NB4 (cell line): ENCODE measurements at places on chromosomes 13 and 19.

GRCh38 chr13:49298903-49299605 is 51.3 kb downstream of the CDADC1 start:
- DNase-seq, result no peak

GRCh38 chr13:75566658-75567057 is 17.1 kb downstream of the UCHL3 start:
- peak; percentile 15 for DNase-seq

DNA sequence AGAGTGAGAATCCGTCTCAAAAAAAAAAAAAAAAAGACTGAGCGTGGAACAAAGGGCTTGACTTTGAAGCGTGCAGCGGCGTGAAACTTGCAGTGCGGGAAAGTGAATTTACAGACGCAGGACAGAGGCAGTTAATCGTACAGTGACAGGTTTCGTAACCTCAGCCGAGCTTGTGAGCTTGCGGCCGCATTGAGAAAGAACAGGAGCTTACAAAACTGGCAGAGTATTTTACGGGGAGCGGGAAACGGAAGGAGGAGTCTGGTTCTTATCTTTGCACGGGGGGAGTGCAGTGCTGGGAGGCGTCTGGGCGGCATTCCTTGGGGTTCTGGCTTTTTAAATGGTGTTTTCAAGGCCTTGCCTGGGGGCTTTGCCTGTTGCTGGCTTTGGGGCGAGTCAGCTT is 6.0 kb upstream of the BSG start:
- DNase-seq, result peak; percentile 97

- DNase-seq, result no peak
These were observed 159.0 kb upstream of the IRS2 start for GRCh38 chr13:109945206-109945960.

GRCh38 chr13:73861136-73861535 is 273.1 kb downstream of the KLF12 start:
- no peak for DNase-seq

GRCh38 chr19:35760711-35761349 is 2.9 kb downstream of the PROSER3 start:
- DNase-seq, result no peak

DNA sequence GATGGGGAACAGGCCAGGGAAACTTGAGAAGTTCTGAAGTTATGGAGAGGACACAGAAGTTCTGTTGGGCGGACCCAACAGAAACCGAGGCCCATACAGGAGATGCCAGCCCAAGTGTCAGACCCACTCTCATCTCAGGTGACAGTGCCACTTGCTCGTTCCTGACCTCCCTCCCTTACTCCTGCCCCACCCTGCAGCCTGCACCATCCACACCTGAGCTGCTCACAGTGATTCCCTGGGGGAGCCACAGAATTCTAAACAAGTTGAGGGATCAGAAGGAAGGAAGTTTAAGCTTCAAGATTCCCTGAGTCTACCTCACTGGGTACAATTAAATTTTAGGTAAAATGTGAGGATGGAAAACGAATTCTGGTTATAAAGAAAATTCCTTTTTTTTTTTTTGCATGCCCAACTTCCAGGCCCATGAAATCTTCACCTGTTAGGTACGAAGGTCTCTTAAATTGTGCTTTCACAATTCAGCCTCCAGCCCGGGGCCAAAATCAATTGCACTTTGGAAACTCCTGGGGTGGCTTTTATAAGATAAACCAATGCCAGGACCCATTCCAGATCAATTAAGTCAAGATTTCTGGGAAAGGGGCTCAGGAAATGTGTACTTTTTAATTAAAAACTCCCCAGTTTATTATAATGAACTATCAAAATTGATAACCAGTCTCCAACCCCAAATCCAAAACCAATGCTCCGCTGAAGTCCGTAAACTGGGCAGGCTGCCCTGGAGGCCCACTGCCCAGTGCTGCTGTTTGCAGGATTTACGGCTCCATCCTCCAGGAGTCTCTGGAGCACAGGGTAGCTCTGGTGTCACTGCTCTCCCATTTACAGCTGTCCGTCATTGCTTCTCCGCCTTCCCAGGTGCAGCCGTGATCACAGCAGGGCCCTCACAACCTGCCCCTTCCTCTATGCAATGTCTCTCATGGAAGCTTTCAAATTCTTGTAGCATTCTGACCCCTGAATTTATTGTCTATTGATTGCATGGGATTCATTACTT is 643.5 kb downstream of the UQCRFS1 start:
- no peak for DNase-seq

GRCh38 chr13:30331331-30331771 is 24.0 kb upstream of the KATNAL1 start:
- DNase-seq, result no peak

GRCh38 chr19:40811478-40812341 is 12.7 kb downstream of the EGLN2 start:
- no peak for DNase-seq

DNA sequence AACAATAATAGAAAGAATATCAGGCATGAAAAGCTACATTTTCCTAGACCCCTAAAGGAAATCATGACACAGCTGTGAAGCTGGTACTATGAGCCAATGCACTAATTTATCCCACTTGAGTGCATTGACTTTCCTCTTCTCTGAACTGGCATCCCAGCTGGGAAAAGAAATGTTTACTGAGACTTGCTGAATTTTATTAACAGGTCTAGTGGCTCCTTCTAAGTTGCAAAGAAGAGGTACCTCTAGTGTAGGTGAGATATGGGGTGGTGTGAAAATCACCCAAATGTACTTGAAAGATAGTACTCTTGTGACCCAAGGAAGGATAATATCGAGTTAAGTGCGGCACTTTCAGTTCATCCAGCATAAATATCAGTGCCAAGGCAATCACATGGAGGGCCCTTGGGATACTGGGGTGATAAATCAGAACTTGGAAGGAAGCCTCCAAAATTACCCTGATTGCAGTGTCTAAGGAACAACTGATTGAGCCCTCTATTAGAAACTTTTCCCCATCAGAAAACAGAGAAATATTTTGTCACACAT is 369.2 kb downstream of the PCDH9 start:
- no peak for DNase-seq

DNA sequence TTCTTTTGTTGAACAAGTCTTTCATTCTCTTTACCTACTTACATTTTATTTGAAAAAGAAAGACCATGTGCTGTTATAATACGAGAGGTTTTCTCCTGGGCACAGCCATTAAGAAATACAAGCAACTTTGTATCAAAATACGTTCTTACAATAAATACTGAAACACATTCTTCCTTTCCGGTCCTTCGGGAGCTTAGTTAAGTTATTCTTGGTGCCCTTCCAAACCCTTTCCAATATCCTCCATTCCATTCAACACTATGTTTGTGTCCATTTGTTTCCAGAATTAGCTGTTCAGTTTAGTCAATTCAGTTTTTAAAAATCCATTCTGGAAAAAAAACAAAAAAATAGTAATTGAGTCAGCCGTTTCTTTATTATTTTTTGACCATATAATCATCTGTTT is 746.8 kb upstream of the SLC10A2 start:
- no peak for DNase-seq

- DNase-seq, result no peak
These were observed 210.7 kb upstream of the EDNRB start for GRCh38 chr13:78129359-78129758.

DNA sequence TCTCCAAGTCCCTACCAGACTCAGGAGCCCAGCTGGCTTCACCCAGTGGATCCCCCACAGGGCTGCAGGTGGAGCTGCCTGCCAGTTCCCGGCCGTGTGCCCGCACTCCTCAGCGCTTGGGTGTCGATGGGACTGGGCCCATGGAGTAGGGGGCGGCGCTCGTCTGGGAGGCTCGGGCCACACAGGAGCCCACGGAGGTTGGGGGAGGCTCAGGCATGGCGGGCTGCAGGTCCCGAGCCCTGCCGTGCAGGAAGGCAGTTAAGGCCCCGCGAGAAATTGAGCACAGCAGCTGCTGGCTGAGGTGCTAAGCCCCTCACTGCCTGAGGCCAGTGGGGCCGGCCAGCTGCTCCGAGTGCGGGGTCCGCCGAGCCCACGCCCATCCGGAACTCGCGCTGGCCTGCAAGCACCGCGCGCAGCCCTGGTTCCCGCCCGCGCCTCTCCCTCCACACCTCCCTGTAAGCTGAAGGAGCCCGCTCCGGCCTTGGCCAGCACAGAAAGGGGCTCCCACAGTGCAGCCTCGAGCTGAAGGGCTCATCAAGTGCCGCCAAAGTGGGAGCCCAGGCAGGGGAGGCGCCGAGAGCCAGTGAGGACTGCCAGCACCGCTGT is 1771.1 kb downstream of the OLFM4 start:
- DNase-seq, result no peak

DNA sequence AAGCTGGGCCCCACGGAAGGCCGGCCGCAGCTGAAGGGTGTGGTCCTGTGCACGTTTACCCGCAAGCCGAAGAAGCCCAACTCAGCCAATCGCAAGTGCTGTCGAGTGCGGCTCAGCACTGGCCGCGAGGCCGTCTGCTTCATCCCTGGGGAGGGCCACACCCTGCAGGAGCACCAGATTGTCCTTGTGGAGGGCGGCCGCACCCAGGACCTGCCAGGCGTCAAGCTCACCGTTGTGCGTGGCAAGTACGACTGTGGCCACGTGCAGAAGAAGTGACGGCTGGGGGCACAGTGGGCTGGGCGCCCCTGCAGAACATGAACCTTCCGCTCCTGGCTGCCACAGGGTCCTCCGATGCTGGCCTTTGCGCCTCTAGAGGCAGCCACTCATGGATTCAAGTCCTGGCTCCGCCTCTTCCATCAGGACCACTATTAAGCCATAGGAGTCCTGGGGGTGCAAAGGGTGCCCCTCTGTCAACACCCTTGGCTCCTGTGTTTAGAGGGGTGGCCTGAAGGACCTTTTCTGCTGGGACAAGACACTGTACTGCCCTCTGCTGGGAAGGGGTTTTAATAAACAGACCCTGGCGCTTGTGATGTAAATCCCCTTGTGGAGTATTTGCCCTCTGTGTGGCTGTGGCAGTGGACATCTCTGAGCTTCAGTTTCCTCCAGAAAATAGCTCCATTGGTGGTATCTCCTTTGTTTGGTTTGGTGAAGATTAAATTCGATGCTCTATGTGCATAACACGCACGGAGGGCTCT is 1.9 kb downstream of the MRPS12 start:
- peak; percentile 45 for DNase-seq

- peak; percentile 77 for DNase-seq
These were observed at the start of gene KCNN4 for GRCh38 chr19:43780706-43781525. Gene KCNN4 (minus strand): TSS chr19:43780973. CDS start chr19:43780861, 112 bp downstream.

DNA sequence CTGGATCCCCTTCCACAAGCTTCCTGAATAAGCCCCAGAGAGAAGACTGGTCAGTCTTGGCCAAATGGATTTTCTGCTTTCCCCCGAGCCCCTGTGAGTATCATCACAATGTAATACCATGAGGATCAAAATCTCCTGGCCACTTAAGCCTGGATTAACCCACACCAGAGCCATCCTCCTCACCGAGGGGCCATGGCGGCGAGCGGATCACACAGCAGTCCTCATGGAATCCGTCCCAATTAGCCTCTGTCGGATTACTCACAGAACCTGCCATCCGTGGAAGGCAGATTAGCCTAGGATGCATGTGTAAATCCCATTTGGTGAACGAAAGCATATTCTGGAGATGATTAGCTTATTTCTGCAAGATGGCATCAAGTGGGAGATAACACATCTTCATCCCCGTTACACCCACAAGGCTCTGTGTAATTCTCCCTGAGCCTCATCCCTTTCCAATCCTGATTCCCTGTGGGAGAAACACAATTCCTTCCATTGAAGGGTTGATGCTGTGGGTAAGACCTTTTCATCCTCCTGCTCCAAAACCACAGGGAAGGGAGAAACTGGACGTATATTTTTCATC is 42.5 kb downstream of the GNG7 start:
- no peak for DNase-seq

DNA sequence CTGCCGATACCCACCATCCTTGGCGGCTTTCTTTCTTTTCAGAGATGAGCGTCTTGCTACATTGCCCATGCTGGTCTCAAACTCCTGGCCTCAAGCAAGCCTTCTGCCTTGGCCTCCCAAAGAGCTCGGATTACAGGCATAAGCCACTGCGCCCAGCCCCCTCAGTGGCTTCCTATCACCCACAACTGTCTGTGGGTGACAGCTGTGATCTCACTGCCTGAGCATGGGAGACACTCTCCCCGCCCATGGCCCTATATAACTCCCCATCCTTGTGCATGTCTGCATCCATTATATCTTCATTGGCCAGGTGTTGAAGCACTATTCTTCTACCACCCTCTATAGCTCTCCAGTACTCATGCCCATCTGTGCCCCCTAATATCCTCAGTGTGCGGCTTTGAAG is 76.2 kb downstream of the PTPRS start:
- DNase-seq, result no peak

- no peak for DNase-seq
These were observed 183.3 kb upstream of the MAB21L1 start for GRCh38 chr13:35659796-35660195.

GRCh38 chr19:41427647-41428480 is 690 bp upstream of the B3GNT8 start:
- DNase-seq, result peak; percentile 71

DNA sequence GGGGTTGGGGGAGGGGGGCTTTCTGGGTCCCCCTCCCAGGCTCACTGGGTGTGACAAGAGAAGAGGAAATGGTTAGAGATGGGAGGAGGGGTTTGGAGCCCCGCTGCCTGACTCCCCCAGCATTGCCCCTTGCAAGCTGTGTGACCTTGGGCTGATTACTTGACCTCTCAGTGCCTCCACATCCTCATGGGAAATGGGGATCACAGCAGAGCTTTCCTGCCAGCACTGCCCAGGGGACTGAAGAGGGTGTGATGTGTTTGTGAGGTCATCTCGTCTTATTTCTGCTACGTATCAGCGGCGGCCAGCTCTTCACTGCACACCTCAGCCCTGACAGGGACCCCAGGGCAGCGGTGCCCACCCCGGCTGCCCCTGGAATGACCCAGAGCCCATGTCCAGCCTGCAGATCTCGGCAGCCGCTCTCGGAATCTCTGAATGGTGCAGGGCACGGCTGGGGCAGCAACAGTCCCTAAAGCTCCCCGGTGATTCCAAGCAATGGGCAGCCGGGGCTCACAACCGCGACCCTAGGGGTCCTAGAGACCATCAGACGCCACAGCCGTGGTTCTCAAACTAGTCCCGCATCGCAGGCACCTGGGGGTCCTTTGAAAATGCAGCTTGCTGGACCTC is 8.4 kb downstream of the PNMA8B start:
- DNase-seq, result no peak

GRCh38 chr13:42653679-42654078 is 79.7 kb downstream of the TNFSF11 start:
- DNase-seq, result no peak

GRCh38 chr19:29565171-29565570 is 39.4 kb downstream of the VSTM2B start:
- DNase-seq, result no peak

DNA sequence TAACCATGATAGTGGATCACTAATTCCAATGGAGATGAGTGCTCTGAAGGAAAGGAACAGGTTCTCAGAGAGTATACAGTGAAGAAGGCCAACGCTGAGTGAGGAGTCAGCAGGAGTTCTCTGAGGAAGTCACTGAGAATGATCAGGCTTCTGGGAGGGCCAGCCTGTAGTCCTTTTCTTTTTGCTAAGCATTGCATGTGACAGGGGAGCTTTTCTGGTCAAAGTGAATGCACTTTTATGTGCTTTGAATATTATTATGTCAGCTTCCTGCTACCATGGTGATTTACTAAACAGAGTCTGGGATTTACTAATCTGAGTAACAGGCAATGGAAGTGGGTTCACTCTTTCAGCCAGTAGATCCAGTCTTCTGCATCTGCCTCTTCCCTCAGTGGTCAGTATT is 81.1 kb upstream of the SERP2 start:
- DNase-seq, result no peak
